ENCODE measurements at places on chromosomes 3 and 15.

- DNase-seq, result no peak
Measured at GRCh38 chr3:115758076-115758763, 134.9 kb downstream of the GAP43 start.

DNA sequence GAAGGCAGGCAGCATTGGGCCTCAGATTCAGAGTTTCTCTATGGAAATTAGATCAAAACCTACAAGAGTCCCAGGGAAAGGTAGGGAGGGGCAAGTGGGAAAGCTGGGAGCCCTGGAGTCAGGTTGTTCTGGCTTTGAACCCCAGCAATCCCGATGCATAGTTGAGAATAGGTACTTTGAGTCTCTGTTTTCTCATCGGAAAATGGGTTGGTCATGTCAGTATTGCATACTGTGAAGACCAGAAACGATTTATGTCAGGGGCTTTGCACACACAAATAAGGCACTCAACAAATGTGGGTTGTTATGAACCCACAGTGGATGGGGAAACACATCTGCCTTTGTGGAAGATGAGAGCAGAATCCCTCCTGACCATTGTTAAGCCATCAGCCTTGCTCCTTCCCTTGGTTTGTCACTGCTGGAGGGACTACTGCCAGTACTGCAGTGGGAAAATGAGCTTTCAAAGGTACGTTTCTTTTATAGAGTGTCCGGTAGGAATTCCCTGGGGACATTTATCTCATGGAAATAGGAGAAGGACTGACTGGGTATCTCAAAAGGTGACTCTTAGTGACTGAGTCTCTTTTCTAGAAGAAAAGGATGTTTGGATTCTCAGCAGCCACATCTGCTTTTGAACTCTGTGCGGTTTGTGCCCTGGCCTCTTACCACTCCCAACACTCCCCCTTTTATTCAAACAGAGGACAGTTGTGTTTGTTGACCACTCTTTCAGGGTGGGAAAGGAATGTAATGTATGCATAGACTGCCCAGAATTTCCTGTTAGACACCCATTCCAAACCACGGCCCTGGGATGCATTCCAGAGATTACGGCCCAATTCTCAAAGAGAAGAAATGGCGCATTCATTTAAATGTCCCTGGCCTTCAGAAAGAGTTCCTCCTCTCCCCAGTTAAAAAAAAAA, 54.6 kb upstream of the VILL start:
- DNase-seq, result peak; percentile 98

DNA sequence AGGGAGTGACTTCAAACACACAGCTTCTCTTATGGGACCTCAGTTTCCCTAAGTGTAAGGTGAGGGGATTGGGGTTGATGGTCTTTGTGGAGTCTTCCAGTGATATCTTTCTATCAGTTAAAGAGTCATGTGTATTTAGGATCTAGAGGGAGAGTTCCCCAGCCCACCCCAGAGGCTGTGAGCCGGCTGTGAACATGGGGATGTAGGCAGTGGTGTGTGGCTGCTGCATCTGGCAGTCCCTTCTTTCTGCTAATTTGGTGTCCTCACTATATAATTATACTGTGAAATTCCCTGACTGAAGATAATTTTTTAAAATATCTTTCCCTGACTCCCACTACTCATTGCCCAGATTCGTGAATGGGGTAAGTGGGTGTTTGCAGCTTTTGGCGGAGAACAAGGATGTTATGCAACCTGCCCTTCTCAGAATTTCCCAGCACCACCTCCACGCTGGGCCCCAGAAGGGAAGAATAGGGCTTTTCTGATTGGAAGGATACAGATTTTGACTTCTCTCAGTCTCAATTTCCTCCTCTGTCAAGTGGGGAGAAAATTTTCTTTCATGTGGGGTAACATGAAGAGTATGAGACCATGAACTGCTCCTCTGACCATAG, 79.0 kb upstream of the RASGRF1 start:
- DNase-seq, result no peak

DNA sequence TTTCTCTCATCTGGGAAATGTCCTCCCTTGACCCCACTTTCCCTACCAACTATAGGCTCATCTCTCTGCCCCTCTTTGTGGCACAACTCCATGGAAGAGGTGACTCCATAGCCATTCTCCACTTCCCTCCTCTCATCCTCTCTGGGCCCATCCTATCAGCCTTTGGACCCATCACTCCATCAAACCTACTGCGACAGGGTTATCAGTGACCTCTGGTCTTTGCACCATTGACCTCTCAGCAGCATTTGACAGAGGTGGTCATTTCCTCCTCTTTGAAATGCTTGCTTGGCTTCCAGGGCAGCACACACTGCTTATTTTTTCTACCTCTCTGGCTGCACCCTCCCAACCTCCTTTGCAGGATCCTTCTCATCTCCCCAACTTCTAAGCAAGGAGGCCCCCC, 113.1 kb upstream of the SLC25A36 start:
- no peak for DNase-seq

- peak; percentile 39 for DNase-seq
Measured at GRCh38 chr15:31254431-31255175, 72.0 kb upstream of the KLF13 start.

DNA sequence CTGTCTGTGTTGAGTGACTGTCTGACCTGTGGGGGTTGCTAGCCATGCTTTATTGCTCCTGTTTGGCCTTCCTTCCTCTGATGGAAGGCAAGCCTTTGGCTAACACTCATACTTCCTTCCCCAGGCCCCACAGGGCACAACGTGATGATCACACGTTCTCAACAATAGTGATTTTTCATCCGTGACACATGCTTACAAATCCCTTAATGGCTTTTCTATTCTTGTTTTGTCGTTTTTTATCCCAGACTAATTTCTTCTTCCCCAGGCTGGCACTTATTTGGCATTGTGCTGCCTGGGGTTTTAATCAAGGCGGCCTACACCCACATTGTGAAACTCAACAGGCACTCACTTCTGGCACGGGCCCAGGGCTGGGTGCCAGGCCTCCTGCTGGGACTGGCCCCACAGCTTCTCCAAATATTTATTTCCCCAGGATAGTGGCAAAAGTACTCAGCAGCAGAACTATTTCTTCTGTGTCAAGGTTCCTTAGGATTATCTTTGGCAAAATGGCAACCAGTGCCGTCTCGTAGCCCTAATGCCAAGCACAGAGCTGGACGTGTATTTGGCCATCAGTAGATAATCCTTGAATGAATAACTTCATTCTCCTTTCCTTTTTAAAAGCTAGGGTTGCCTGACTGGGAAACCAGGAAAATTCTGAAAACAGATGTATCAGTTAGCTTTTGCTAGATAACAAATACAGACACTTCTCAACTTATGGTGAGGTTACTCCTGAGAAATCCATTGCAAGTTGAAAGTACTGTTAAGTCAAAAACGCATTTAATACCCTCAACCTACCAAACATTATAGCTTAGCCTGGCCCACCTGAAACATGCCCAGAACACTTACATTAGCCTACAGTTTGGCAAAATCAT, 30.6 kb downstream of the CMTM7 start:
- peak; percentile 88 for DNase-seq

- DNase-seq, result no peak
Measured at GRCh38 chr15:52480990-52481389, 47.7 kb downstream of the MYO5A start.

GRCh38 chr15:52466134-52466701, 62.5 kb downstream of the MYO5A start:
- DNase-seq, result peak; percentile 8

DNA sequence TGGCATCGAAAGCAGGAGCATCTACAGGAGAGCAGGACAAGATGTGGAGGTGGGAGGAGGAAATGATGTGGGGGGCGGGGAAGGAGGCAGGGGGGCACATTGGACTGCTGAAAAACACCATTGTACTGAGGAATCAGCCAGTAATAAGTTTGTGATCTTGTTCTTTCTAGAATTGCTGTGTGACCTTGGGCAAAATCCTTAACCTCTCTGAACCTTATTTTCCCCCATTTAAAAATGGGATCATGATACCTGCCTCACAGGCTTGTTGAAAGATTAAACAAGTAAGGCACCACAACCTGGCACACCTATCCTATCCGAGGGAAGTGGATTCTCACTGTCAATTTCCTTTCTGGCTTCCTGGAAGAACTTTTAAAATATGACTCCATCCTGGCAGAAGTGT, 56.9 kb upstream of the ARRDC4 start:
- no peak for DNase-seq

DNA sequence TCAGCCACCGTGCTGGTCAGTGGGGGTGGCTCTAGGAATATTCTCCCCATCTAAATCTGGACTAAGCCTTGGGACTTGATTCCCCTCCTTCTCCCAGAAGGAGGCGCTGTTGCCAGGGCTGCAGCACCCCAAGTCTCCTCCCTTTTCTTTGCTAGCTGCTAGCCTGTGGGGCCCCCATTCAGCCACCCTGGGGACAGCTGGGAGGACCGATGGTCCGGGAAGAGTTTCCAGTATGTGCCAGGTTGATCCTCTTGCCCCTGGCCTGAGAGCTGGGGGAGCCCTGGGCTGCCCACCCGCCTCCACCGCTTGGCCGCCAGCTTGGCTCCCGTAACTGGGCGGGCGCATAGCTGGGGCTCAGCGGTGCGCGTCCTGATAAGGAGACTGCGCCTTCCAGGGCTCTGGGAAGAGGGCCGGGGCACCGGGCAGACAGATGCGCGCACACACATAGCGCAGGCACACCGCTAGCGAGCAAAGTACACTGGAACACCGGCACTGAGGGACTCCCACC, 4.2 kb downstream of the SMAD6 start:
- peak; percentile 36 for DNase-seq

GRCh38 chr3:4980229-4981203, 1.3 kb downstream of the BHLHE40 start:
- peak; percentile 93 for DNase-seq

GRCh38 chr3:159059395-159059794, 257.5 kb downstream of the MFSD1 start:
- DNase-seq, result no peak

- no peak for DNase-seq
Measured at GRCh38 chr3:193845144-193845543, 252.1 kb downstream of the OPA1 start.

- peak; percentile 51 for DNase-seq
Measured at GRCh38 chr15:68278595-68279405, 1.3 kb downstream of the FEM1B start.

GRCh38 chr3:133896002-133896761, 500 bp upstream of the RAB6B start:
- peak; percentile 10 for DNase-seq

DNA sequence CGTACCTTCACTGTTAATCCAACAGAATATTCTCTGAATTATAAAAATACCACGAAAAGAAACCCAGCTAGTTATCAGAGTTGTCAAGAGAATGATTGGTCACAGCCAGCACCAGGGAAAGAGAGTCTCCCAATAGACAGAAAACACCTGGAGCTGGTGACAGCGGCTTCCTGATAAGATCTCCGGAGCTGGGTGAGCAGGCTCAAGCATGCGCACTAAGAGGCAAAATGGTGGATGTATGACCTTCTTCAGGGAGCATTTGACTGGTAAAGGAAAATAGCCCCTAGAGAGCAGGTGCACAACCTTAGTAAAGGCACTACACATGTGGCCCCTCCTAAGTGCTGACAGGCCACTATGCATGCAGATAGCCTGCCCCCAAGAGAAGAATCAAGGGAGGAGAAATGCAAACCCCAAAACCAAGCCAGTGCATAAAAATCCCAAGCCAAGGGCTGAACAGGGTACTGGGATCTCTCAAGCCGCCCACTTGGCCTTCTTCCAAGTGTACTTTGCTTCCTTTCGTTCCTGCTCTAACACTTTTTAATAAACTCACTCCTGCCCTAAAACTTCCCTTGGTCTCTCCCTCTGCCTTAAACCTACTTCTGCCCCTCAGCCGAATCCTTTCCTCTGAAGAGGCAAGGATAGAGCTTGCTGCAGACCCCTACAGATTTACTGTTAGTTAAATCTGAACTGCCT, 93.2 kb downstream of the UACA start:
- no peak for DNase-seq

DNA sequence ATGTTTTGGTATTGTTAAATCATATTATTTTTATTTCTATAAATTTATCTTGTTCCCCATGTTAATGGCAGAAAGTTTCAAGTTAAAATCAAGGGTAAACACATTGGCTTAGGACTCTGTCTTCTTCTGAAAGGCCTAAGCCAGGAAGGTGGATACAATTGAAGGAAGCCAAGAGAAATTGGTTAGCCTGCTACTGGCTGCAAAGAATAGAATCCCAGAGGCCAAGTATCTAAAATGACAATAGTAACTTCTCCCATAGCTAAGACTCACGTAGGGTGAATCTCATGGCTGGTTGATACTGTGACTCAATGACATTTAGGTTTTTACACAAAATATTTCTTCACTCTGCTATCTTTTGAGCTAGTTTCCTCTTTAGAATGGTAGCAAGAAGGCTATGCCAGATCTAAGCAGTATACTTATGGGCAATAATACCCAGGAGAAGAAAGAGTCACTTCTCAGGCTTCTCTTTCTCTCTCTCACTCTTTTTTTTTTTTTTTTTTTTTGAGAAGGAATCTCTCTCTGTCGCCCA, 621.5 kb upstream of the TBL1XR1 start:
- no peak for DNase-seq

DNA sequence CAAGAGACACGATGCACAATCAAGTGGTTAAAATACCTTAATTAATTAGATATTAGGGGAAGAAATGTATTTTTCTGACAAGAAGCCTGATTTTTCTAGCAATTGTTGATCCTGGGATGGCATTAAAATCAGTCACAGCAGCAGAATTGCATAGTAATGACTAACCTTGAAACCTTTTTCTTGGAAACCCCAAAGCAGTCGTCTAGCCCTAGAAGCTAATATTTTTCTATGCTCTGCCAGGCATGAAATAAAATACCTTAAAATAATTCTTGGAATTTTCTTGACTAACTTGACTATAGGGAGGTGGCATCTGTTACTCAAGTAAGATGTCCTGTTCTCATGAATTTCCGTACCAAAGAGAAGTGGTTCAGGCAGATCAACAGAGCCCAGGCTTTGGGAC, 204.1 kb downstream of the THRB start:
- no peak for DNase-seq

DNA sequence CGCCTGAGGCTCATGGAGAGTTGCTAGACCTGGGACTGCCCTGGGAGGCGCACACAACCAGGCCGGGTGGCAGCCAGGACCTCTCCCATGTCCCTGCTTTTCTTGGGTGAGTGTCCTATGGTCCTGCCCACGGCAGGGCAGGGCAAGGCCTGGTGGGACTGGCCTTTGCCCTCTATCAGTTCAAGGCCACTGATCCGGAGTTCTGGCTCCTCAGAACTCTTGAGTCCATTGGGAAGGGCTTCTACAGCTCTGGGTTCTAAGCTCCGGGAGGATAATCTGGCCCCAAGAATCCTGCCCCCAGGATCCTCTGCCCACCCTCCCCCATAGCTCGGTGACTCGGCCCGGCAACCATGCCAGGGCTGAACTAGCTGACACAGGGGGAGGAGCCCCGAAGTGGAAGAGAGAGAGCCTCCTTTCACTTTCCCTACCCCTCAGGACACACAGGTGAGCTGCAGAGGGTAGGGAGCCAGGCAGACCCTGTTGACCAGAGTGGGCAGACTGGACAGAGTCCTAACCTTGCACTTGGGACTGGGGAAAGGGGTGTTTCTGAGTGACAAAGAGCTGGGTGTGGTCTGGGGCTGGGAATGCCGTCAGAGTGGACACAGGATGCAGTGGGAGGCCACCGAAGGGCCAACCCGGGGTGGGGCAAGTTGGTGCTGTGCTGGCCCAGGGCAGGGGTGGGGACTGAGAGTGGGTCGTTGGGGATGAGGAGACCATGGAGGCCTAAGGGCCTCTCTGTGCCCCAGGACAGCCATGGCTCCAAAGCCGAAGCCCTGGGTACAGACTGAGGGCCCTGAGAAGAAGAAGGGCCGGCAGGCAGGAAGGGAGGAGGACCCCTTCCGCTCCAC, 664 bp downstream of the PARP3 start:
- peak; percentile 48 for DNase-seq

All from fibroblast of lung (primary cell).